ENCODE measurements at places on chromosomes 2 and 18.

DNA sequence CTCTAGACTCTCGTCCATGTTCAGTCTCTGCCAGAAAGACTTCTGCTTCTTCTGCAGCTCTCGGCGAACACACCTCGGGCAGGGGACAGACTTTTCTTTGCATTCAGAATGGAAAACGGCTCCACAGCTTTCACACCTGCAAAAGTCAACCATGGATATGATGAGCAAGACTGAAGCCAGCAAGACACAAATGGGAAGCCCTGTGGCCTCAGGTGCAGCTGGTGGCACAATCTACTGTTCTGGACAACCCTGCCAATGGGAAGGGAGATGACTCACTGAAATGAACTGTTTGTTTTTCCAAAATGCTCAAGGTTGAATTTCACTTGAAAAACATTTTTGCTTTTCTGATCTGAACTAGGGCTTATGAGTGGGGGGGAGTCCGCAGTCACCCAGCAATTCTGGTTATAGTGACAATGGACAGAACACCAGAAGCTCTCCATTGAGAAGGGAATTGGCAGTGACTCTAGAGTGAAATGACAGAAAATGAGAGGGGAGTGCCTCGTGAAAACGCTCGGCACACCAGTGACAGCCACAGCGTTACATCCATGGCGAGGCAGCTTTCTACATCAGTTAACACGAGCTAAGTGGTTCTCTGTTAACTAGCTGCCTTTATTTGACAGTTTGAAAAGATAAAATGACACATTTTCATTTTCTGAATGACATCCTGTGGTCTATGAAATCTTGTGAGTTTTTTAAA lies 58.8 kb upstream of the FZD5 start:
- no peak for DNase-seq

GRCh38 chr2:204046145-204046544 lies 109.6 kb downstream of the ICOS start:
- no peak for DNase-seq

GRCh38 chr2:188668017-188668680 lies 306.0 kb upstream of the COL3A1 start:
- DNase-seq, result no peak

GRCh38 chr18:3223356-3223755 lies 3.6 kb upstream of the MYOM1 start:
- no peak for DNase-seq
